ENCODE measurements at places on chromosomes 3 and 15.

DNA sequence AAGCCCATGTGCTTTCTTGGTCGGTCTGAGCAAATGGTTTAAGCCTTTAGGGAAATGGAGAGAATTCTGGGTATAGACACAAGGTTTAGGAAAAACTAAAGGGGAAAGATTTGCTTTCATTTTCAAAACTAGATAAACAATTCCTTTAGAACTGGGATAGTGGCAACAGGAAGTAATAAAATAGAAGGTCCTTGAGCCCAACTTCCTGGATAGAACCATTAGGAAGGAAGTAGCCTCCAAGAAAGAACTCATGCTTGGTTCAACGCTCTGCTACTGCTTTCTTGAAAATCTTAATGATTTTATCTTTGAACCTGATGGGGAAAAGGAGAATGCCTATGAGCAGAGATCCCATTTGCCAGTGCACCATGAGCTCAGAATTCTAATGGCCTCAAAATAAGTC, 147.0 kb upstream of the THRB start:
- DNase-seq: no peak

DNA sequence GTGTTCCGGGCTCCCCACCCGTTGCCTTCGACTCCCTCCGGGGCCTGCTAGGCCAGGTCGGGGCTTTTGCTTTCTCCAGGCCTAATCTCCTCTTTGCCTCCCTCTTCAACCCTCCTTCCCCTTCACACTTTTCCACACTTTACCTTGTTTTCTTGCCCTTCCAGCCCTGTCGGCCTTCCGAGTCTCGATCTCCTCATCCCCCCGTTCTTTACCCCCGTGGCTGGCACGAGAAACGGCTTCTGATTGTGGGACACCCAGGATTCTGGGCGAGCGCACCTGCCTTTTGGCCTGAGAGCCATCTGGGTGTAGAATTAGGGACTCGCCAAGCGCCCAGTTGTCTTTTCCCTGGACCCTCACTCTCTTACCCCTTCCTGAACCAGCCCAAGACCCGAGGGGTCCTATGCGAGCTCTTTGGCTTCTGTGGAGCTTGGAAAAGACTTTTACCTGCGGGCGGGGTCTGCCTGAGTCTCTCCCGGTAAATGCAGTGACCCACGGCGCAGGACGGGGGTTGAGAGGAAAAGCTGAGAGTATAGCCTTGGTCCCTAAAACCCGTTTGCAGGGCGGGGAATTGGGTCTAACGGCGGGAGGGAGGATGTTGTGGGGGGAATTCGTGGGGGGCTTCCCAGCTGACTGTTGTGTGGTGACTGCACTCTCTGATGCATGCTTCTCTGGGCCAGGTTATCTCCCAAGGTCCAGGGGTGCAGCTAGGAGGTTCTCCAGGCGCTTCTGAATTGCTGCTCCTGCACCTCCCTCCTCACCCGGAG, 5.5 kb upstream of the ONECUT1 start:
- no peak for DNase-seq

GRCh38 chr3:72359743-72360142, 488.5 kb downstream of the SHQ1 start:
- DNase-seq: no peak

DNA sequence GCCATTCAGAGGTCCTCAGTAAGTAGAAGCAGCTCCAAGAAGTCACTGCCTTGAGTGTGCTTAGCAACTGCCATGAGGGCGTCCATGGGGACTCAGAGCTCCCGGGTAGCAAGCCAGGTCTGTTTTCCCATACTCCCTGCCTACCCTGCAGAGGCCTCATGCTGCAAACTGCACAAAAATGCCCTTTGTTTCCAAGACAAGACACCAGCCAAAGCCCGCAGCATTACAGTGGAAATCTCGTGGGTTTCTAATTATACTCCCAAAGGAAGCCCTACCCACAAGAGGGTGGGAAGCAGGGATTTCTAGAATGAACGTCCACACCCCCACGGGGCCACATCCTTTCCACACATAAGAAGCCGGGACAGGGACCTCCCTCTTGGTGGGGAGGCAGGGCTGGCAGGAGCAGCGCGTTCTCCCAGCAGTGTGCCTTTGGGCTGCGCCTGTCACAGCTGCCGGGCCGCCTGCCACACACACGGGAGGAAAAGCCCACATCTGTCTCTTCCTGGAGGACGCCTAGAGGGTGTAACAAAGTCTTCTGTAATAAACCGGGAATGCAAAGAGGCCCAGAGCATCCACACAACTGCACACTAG, 31.1 kb downstream of the FAM174B start:
- no peak for DNase-seq

DNA sequence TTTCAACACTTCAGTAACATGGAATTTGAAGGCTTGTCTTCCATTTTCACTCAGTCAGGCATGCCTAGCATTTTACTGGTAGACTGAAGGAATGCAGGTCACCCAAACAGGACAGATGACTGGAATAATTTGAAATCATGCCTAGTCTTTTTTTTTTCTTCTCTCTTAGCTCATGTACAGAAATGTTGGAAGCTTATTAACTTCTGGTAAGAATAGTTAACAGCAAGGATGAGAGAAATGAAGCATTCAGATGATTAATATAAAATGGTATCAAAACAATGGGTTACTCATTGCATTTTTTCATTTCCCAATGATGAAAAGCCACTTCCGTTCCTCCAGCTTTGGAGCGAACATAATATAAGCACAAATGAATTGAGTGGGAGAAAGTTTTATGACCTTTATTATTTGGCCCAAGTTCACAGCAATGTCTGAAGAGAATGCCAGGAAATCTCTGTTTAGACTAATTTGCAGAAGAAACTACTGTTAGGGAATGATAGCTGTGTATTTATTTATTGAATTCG, 431.6 kb upstream of the RASGRP1 start:
- no peak for DNase-seq

All from activated naive CD4-positive, alpha-beta T cell treated with anti-CD3 and anti-CD28 coated beads, Interleukin-2, amount 50 U/mL, for 16 hours (primary cell).